Mononuclear cell (primary cell): ENCODE measurements at places on chromosomes 6 and 20. TPM values are rescaled to one million over a fixed set of nuclear protein-coding genes. Genes with fewer than 3 reads are reported as not detected.

RAD21L1 gene
- 0.10 TPM for total RNA-seq

MYO6 gene
- total RNA-seq: 2.4 TPM

CRISP2 gene
- not detected for total RNA-seq

MCHR2 gene
- not detected for total RNA-seq

ABHD16B gene
- not detected for total RNA-seq

KIF25 gene
- not detected for total RNA-seq

SIRPD gene
- total RNA-seq: 0.42 TPM
